AG04450 (cell line): ENCODE measurements at places on chromosomes 6 and 20. TPM values are rescaled to one million over a fixed set of nuclear protein-coding genes. Genes with fewer than 3 reads are reported as not detected.

The SCRT2 gene
- polyA plus RNA-seq = not detected in 2 replicates

The KCNQ5 gene
- 0.52 TPM in 2 replicates for polyA plus RNA-seq

The PNPLA1 gene
- polyA plus RNA-seq = not detected in 2 replicates

The EPM2A gene
- polyA plus RNA-seq = 4.3 and 5.4 TPM in 2 replicates

The BPIFB3 gene
- not detected in 2 replicates for polyA plus RNA-seq

- DNase-seq = no peak
Observed at GRCh38 chr20:62235001-62235776, 3.1 kb upstream of the OSBPL2 start.

DNA sequence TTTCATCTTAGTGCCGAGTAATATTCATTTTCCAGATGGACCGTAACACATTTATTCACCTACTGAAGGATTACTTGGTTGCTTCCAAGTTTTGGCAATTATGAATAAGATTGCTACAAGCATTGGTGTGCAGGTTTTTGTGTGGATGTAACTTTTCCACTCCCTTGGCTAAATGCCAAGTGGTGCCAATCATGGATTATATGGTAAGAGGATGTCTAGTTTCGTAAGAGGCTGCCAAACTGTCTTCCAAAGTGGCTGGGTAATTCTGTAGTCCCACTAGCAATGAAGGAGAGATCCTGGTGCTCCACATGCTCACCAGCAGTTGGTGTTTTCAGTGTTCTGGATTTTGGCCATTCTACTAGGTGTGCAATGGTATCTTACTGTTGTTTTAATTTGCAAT is 117.1 kb downstream of the IRF4 start:
- no peak for DNase-seq

- no peak for DNase-seq
Observed at GRCh38 chr20:45189067-45189609, 14.4 kb downstream of the PI3 start.

GRCh38 chr6:7721649-7722048 is 4.2 kb upstream of the BMP6 start:
- DNase-seq = no peak

DNA sequence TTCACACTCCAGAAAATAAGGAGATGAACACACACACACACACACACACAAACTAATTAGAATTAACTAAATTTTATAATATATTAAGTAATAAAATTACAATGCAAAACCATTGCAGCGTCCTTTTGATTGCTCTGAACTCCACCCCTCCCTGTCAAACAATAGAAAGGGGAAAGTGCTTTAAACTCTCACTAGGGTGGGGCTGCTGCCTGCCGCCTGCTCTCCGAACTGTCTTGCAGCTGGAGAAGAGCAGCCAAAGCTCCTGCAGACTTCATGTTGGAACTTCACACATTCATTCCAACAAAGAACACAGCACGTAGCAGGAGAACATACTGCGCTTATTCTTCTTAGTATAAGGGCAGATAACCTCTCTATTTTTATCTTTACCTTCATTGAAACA is 83.2 kb downstream of the GCLC start:
- no peak for DNase-seq

DNA sequence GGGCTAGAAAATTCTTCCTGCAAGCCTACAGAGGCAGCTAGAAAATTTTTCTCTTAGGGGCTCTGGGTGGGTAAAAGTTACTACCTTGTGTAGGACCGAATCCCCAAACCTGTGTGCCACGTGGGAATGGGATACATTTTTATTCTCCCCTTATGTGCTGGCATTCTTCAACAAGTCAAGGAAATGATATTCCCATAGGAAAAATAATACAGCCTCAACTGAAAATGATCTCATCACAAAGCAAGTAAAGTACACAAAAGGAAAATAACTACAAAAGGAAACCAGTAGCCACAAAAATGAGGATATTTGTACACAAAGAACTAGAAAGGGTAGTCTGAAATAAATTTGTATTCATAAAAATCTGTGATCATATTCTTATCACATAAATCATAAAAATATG is 298.1 kb downstream of the LAMA2 start:
- no peak for DNase-seq

GRCh38 chr6:71599359-71599758 is 287.0 kb upstream of the RIMS1 start:
- no peak for DNase-seq

DNA sequence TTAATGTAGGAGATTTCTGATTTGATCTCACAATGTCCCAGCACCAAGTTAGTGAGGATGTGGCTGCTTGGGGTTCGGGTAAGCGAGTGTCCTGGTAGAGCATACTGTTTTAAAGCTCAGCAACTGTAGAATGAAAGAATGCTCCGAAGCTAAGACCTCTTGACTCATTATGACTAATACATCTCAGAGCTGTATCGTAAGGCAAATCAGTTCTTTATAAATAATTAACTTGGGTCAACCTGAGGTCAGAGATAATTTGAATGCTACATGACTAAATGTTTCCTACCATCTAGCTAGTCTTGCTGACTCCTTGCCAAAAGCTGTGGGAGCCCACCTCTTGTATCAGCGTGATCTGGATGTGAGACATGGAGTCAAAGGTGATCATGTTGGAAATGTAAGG is 128.8 kb upstream of the PDE7B start:
- peak; percentile 60 for DNase-seq

DNA sequence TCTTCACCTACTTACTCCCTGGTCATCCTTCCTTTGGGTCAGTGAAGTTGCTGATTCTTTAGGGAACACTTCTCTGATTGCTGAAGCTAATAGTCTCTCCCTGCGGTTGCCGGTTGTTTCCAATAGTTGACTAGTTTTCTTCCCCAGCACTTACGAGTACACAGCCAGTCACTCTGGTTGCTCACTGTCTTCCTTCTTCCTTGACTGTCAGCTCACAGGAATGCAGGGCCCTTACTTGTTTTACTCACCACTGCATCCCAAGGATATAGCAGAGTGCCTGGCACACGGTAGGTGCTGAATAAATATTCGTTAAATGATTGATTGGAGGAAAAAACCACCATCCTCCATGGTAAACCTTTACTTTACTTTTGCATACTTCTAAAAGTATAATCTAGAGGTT is 345.0 kb downstream of the QKI start:
- no peak for DNase-seq

DNA sequence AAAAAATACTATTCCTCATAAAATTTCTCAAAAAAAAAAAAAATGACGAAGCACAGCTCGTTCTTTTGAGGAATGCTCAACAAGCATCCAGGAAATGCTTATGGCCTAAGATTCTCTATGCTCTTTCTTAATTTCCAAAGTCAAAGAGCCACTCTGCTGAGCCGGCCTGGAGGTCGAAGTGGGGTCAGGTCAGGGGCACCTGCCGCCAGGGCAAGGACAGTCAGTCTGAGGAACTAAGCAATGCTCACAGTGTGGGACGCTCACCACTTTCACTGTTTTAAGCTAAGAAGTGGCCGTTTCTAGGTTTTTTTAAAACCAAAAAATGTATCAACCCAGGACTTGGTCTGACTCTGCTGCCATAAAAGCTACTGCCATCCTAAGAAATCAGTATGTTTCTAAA is 17.3 kb downstream of the YTHDF1 start:
- DNase-seq = no peak

GRCh38 chr20:14334306-14334930 is 3.0 kb downstream of the FLRT3 start:
- DNase-seq = peak; percentile 15

DNA sequence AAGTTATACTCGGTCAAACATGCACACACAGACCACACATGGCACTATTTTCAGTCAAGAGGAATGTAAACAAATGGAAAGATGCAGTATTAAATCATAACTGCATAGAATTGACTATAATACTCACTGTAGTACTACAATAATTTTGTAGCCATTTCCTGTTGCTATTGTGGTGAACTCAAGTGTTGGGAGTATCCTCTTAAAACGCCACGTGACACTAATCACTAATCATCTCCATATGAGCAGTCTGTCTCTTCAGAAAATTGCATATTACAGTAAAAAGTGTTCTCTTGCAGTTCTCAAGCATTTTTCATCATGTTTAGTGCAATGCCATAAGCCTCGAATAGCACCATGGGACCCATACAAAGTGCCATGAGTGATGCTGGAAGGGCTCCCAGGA is 258.7 kb upstream of the ID4 start:
- DNase-seq = no peak

DNA sequence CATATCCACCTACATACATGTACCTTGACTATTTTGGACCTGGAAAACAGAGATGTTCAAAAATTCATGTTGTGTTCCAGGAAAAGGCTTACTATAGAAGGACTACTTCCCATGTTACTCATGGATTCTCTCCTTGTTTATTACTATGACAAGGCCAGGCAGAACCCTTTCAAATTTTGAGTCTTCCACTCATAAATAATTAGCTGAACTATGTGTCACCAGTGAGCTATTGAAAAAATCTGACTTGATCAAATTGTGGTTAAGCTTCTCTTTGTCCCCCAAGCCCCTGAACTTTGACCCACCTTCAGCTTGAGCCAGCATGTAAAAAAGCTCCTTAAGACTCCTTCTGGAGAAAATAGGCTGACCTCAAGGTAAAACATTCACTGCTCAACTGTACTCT is 1142.8 kb upstream of the EYS start:
- no peak for DNase-seq

DNA sequence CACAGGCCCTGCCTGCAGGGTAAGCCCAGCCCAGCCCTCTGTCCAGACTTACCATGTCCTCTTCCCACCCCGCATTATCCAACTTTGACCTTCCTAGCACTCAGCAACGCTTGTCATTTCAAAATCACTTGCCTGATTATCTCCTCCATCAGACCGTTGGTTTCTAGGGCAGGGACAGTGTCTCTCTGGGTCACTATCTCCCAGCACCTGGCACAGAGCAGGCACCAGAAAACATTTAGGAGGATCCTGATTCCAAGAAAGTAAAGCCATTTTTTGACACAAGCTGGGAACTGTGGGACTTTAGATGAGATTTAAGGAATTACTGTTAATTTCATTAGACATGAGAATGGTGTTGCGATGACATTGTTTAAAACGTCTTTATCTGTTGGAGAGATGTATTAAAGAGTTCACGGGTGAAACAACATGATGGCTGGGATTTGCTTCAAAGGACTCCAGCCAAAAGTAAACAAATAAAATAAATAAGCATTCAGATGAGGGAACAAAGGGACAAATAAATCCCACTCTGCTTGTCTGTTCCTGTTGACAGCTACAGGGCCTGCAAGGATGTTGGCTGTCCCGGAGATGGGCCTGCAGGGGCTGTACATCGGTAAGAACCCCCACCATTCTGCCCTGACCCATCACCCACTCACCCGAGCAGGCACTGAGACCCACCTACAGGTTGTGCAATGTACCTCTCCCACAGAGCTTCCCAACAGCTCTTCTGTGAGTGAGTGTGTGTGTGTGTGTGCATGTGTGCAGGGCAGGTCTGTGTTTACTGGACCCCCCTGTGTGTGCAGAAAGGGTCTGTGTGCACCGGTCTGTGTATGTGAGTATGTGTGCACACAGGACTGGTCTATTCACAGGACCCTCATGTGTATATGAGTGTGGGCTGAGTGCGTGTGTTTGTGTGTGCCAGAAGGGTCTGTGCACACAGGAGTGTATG is 5.9 kb downstream of the HSPA12B start:
- DNase-seq = no peak

GRCh38 chr6:31683591-31683990 is 2.7 kb upstream of the LY6G5C start:
- DNase-seq = no peak

DNA sequence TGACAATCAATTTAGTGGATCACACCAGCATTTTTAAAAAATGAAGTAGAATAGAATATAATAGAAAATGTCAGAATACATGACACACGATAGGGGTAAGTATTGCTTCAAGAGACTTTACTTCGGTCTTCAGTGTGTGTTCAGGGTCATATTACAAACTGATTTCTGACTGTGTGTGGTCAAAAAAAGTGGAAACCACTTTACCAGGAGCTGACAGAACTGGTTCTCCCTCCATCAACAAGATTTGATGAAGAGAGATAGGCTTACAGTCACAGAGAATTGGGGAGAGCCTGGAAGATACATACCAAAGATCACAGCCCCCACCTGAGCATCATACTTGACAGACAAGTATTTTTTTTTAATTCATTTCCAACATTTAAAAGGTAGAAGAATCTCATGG is 21.7 kb downstream of the ARMC2 start:
- no peak for DNase-seq

DNA sequence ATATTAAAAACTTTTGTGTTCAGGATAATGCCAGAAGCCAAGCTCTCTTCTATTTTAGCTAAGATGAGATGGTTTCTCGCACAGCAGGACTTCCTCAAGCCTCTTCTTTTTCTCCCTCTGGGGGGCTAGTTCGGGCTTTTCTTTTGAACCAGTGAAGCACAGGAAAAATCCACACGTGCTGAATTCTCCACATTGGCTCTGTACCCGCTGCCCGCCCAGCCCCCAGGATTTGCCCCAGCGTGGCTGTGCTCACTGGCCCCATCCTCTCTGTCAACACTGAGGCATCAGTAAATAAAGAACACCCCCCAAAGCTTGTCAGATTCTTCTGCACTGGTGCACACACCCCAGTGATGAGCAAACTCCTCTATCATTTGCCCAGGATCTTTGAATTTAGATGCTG is 232.8 kb downstream of the ZNF217 start:
- DNase-seq = no peak

GRCh38 chr6:129645106-129645829 is 64.7 kb downstream of the ARHGAP18 start:
- DNase-seq = no peak

- no peak for DNase-seq
Observed at GRCh38 chr6:108169464-108170331, 3.9 kb downstream of the NR2E1 start.

DNA sequence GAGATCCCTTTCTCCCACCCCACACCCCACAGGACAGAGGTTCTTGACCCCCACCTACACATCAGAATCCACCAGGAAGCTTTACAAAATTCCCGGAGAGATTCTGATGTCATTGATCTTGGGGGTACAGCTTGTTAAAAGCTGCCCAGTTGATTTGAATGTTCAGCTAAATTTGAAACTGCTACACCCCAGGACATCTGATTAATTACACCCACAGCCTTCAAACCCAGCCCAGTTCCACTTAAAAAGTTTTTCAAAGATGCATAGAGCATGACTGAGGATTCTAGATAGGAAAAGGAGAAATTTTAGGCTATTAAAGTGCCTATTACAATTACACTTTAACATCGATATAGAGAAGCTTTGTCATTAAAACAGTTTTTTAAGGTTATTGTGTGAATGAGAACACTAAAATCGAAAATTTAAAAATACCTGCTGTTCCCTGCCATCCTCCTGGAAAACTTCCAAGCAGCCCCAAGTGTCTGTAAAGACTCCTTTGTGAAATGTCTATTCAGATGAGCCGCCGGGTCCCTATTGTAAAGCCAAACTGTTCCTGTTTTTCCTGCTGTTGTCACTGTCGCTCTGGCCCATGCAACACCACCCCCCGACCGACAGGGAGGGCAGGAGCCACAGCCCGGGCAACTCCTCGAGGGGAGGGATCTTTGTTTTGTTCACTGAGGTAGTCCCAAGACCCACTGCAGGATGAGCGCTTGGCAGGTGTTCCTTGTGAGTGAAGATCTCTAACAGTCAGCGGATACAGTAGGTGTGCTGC is 132.5 kb upstream of the PHACTR3 start:
- no peak for DNase-seq
